Effector memory CD8-positive, alpha-beta T cell (primary cell): ENCODE measurements at places on chromosomes 12 and 14.

GRCh38 chr12:75656210-75656609, 144.8 kb upstream of the KRR1 start:
- DNase-seq, result no peak

- no peak for DNase-seq
Measured at GRCh38 chr14:23113431-23114119, 5.5 kb downstream of the CEBPE start.

DNA sequence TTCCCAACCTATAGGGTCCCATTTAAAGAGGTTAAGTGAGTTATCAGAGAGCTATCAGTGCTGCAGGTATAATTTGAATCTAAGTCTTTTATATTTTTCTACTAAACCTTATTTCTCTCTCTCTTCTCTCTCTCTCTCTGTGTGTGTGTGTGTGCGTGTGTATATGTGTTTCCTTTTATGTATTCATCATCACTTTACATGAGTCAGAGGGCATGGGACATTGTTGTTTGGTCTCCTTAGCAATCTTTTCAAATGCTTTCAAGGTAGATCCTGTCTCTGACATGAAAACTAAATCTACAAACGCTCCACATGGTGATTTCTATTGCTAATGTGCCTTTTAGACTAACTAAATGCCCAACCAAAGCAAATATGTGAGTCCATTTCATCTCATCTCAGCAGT, 459.7 kb downstream of the BTG1 start:
- no peak for DNase-seq

- DNase-seq, result no peak
Measured at GRCh38 chr14:63705561-63706070, 22.2 kb downstream of the SGPP1 start.

DNA sequence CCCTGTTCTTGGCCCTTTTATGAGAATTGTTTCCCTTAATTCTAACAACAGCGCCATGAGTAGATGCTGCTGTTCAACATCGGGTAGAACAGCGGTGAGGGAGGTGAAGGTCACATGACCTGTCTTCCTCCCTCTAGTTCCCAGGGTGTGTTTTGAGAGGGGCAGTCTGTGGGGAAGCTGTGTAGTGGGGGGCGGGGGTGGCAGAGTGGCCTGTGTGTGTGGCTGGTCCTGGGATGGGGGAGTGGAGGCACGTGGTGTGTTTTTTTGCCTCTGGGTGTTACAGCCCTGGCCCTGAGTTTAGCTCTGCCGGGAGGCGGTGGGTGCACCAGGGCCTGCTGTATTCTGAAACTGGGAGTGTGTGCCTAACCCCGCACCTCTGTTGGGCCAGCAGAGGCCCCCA, 202.7 kb downstream of the TSPAN9 start:
- no peak for DNase-seq

DNA sequence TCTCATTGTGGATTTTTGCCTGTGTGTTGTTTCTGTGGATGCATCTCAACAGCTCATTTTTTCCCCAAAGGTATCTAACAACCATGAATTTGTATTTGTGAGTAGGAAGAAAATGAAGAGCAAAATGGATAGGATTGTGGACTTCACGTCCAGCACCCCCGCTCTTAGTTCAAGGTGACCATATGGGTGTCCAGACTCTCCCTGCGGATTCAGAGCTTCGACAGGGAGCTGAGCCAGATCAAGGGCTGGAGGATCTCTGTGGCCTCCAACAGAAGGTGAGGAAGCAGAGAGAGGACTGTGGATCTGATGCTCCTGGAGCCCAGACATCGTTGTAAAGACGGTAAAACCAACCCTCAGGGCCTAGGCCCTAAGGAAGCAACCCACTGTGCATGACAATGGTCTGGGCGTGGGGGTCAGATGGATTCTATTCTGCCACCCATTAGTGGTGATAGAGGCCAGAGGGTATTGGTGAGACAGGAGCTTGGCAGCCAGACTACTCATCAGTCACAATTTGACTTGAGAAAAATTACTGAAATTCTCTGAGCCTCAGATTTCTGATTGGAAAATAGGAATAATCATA, 659.7 kb upstream of the TMEM132C start:
- no peak for DNase-seq

DNA sequence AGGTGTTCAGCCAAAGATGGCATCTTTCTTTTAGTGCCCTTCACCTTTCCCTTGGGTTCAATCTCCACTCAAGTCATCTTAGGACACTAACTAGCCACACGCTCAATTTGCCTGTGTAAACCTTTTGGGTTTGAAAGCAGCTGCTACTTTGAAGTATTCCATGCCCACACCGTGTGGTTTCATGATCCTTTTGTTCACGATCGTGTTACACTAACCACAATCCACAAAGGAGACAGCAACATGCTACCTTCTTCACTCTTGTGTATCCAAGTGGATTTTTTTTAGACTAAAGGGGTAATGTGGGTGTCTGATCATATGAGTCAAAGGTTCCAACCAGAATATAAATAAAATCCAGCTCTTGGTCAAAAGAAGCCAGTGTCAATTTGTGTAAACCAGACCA, 122.7 kb upstream of the FAR2 start:
- no peak for DNase-seq

- no peak for DNase-seq
Measured at GRCh38 chr14:54754623-54755386, 147.8 kb downstream of the GCH1 start.

DNA sequence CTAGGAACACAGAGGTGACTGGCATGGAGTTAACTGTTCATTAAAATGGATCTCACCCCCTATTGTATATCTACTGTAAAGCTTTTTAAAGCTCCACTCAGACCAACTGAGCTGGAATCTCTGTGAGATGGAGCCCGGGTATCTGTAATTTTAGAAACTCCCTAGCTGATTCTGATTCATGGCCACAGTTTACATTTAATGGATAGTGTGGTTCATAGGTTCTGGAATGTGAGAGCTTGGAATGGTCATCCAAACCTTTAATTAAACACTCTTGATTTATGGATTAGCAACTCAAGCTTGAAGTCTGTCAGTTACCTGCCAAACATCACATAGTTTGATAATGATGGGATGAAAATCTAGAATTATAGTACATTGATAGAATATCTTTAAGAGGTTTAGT, 183.8 kb downstream of the SLC25A21 start:
- no peak for DNase-seq

- DNase-seq, result no peak
Measured at GRCh38 chr12:10739157-10740118, 16.3 kb upstream of the YBX3 start.

GRCh38 chr12:132392389-132393244, 63.2 kb upstream of the GALNT9 start:
- no peak for DNase-seq

- no peak for DNase-seq
Measured at GRCh38 chr12:125453751-125454150, 388.5 kb downstream of the AACS start.

DNA sequence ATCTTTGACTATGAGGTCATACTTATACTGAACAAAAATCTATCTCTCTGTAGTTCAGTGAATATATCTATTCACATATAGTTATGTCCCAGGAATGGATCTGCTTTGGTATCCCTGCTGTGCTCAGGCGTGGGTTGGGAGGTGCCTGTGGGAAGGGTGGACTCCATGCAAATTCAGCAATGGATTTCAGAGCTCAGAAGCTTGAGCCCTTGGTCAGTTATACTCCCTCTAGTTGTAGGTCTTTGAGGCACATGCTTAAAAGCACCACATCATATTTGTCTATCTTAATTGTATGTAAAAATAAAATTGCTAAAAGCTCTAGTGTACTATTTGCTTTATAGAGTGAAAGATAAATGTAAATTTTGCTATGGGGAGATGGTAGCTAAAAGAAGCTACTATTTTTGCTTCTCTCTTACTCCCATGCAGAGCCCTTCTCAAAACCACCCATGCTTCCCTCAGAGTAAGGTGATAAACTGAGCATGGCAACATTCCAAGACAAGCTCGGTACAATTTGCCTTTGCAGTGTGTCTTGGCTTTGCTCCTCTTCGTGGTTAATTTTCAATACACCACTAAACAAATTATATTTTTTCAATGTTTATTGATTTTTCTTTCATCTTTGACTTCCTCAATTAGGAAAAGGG, 54.9 kb downstream of the SLC16A7 start:
- DNase-seq, result no peak

- DNase-seq, result no peak
Measured at GRCh38 chr14:102081231-102082080, 5.4 kb downstream of the HSP90AA1 start.

GRCh38 chr14:23034498-23035302, at the start of gene PSMB5:
PSMB5 (minus strand) TSS chr14:23034900; CDS start chr14:23034881, 19 bp downstream.
- DNase-seq, result peak; percentile 84

GRCh38 chr14:64000749-64001148, 147.9 kb downstream of the SYNE2 start:
- no peak for DNase-seq

- DNase-seq, result no peak
Measured at GRCh38 chr12:71947645-71948105, 9.0 kb downstream of the TPH2 start.

- no peak for DNase-seq
Measured at GRCh38 chr12:56164345-56164729, 6.2 kb downstream of the MYL6 start.

GRCh38 chr14:77041881-77042545, 13.5 kb upstream of the IRF2BPL start:
- DNase-seq, result no peak

GRCh38 chr12:70796989-70797388, 123.5 kb downstream of the PTPRR start:
- no peak for DNase-seq

DNA sequence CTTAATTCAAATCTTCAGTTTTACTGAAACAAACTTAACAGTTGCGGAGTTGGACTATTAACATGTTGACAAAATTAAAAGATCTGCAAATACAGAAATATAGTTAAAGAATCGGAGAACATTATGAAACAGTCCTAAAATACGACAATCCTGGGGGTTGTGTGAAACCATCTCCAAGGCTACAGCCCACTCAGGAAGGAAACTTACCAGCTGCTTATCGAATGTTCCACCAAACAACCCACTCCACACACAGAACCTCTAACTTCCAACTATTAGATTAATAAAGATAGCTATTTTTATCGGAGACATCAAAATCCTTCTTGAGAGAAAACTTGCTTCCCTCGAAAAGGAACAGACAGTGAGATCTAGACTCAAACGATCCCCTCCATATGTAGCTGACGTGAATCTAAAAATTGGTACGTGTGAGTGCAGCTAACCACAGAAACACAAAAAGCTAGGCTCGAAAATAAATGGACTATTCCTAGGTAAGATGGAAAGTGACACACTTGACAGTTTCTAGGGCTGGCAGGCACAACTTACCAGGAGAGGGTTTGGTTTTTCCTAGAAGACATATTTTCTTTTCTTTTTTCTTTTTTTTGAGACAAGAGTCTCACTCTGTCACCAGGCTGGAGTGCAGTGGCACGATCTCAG, 12.9 kb downstream of the VPS37B start:
- DNase-seq, result no peak

DNA sequence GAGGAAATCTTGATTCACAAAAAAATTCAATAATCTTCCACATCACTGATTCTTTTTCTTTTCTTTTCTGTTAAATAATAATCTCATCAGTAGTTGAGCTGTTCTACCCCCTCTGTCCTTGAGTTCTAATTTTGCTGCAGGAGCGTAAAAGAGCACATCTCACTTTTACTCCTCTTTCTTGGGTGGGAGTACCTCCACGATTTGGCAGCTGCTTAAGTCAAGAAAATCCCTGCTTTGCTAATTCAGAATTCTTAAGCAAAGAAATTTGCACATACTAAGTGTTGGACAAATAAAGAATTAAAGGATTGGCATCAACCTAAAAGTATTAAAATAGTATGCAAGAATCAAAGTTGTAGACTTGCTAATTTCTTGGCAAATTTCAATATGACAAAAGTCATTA, 128.8 kb downstream of the PRKD1 start:
- DNase-seq, result no peak
